ENCODE measurements at places on chromosomes 12 and 14.

- peak; percentile 9 for DNase-seq
Measured at GRCh38 chr12:102811110-102811737, 105.8 kb downstream of the PAH start.

DNA sequence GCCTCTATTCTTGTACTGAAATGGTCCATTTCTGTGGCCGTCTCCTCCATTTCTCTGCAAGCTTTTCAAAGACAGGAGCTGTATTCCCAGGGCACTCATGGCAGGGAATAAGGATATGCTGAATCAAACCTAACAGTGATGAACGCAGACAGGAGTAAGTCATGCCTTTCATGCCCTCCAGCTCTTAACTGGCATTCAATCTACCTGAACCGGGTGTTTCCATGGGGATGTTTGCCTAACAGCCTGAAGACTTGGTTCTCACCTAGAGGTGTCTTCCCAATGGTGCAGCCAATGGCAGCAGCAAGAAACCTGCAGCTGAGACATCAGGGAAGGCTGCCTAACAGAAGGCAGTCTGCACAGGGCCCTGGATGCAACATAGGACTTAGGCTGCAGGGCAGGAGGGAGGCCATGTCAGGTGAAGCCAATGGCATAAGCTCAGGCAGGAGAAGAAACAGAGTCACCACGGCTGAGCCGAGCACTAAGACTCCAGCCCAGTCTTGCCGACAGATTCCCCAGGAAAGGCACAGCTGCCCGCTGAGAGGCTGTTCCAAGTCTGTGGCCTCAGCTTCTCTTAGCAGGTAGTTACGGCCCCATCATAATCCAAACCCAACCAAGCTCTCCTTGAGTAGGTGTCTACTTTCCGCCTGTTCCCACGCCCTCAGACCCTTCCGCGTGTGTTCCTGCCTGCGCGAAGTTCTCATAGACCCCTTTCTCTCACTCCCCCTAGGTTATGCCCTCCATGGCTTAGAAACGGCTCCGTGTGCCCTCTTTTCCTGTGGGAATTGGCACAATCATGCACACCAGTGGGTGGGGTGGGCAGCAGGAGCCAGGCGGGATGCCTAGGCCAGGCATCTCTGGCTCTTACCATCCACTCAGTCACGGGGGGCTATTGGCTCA is 44.1 kb downstream of the VWF start:
- no peak for DNase-seq

GRCh38 chr12:51390891-51391282 is 319 bp downstream of the GALNT6 start:
- DNase-seq = no peak

DNA sequence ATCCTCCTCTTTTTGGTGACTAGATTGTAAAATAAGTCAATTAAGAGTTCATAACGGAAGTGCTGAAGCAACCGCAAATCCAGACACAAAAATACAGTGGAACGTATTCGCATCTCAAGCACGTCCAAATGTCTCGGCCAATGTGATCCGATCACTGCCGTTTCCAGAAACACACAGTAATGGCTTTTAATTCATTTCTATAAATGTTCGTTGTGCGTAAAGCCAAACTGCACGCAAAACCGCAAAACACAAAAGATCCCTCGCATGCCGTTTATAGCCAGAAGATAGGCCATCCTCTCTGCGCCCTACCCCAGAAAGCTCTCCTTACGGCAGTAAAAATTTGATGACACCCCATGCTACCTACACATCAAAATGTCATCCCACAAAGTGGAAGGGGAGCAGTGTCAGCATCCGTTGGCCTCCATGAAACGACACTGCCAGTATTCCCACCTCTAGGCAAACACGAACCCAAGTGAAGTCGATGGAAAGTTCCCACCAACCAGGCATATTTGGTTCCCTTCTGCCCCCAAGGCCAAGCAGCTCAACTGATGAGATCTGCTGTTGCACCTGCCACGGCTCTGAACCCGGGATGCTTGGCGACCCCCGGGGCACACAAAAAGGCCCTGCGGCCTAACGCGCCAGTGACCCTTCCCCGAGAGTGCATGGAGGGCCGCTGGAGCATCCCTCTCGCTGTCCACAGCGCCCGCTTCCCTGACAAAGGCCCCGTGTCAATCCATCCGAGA is 1.4 kb downstream of the HECTD4 start:
- no peak for DNase-seq

DNA sequence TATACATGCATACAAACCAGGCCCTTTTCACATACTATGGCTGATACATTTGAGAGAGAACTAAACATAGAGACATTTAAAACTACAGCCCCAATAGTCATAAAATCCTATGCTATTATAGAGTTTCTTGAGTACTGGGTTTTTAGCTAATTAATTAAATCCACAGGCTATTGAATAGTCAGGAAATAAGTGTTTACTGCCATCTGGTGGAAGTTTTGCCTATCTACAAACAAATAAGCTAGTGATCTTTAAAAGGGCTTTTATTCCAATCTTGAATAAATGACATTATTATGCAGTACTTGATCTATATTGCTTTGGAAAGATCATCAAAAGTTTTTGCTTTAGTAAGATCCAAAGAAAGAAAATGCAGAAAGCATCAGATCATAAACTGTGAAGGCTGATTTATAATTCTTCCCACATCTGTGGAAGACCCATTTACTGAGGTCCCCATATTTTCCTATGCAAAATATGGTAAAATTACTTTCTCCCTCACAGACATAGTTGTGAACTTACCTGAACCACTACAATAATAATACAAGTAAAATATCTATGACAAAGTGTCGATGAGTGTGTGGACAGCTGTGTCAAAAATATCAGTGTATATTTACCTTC is 131.3 kb downstream of the ITPR2 start:
- DNase-seq = peak; percentile 42

DNA sequence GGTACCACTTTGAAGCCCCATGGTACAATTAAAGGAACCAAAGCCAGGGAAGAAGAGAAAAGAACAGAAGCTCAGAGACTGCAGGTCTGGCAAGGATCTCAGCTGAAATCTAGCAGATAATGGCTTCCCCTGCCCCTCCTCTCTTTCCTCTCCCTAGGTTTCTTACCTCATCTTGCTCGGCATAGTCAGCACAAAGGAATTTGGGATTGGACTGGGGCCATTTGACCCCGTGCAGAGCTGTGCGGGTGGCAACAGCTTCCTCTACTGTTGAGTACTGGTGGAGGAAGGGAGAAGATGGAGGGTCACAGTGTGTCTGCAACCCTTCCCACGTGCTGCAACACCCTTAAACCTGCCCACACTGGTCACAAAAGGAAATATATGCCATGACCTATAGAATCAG is 4.7 kb upstream of the CDH24 start:
- no peak for DNase-seq

DNA sequence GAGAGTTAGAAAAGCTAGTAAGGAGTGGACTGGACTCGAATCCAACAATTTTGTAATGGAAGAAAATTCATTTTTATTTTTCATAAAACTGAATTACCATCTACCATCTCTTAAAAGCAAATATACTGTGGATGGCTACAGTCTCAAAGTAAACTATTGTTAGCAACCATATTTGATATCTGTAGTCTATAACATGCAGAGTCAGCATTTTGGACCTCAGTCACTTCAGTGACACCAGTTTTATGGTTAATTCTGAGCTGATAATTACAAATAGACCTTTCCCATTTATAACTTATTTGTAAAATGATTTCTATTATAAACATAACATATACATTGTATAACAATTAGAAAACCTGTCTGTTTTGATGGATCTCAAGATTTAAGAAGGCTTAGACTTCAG is 2.0 kb downstream of the KRAS start:
- no peak for DNase-seq

- peak; percentile 58 for DNase-seq
Measured at GRCh38 chr12:109777544-109777943, 55.7 kb downstream of the TRPV4 start.

GRCh38 chr12:46659824-46660223 is 166.0 kb downstream of the SLC38A4 start:
- DNase-seq = no peak

DNA sequence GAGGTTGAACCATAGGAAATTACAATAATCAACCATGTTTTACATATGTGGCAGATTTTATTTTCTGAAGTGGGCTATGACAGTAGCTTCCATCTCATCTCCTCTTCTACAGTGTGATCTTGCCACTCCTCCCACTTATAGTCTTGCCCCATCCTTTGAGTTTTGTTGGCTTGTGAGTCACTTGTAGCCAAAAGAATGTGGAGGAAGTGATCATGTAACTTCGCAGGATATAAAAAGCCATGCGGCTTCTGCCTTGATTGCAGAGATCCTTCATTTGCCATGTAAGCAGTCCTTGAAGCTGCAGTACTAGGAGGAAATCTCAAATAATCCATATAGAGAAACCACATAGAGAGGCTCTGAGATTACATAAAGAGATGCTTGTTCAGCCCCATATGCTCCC is 13.7 kb upstream of the ZNF84 start:
- no peak for DNase-seq

GRCh38 chr12:127648321-127648720 is 618.6 kb upstream of the TMEM132C start:
- DNase-seq = no peak

DNA sequence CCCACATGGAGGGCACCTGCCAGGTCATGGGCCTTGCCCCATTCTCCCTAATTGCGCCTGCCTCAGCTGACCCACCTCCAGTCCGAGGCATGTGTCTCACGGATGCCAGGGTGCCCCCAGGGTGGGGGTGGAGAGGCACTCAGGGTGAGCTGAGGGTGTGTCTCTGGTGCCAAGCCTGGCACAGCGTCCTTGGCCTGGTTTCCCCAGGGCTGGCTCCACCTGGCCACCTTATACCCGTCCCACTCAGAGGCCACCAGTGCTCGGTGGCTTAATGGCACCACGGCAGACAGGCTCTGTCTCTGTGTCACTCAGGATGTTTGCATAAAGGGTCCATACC is 33.6 kb upstream of the TDRD9 start:
- no peak for DNase-seq

DNA sequence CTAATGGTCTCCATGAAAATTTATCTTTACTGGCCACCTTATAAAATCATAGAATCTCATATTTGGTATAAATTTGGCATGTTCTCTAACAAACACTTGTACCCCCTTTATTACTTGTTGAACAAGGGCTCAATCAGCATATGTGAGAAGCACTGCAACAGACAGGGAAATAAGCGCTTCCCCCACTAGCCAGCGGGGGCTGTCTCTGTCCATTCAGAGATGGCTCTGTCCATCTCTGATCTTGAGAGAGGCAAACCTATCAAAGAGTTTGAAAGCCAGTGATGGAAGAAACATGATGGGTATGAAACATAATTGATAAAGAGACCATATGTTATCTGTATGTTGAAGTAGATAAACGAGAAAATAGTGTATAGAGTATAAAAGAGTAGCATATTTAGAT is 326.8 kb downstream of the PDZRN4 start:
- DNase-seq = no peak

- no peak for DNase-seq
Measured at GRCh38 chr12:104680070-104680469, 223.3 kb downstream of the CHST11 start.

- DNase-seq = no peak
Measured at GRCh38 chr14:102593061-102593824, 794 bp downstream of the RCOR1 start.

DNA sequence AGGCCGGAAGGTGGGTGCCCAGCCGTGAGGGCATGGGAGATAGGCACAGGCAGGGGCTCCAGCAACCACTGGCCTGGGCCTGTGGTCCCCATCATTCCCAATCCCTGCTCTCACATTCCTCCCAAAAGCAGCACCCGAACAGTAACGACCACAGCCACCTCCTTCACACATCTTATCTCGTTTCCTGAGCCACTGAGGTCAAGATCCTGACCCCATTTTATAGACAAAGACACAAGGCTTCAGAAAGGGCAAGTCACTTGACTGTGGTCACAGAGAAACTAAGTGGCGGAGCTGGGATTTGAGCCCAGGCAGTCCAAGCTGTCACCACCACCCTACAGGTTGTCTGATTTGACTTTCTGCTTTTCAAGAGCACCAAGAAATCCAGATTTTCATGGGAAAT is 38.9 kb downstream of the DTX1 start:
- DNase-seq = no peak

DNA sequence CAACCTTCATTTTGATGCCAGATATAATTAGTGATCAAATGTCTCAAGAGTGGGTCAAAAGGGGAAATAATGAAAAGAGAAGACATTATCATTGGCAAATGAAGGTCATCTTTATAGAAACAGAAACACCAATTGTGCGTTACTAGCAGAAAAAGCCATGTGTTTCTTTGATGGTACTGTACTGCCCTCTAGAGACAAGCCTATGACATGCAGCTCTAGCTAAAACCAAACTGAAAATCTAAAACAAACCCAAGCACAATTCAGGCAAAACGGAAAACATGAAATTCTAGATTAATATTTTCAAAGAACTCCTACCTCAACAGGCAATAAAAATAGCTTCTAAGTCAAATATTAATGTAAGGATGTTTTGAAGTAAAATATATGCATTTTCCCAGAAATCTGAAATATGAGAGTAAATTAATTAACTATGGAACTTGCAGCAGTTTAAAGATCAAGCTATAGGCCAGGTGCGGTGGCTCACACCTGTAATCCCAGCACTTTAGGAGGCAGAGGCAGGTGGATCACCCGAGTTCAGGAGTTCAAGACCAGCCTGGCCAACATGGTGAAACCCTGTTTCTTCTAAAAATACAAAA is 115.4 kb downstream of the KLHL28 start:
- DNase-seq = peak; percentile 82

GRCh38 chr12:4269279-4269991 is 4.1 kb upstream of the CCND2 start:
- no peak for DNase-seq

- DNase-seq = no peak
Measured at GRCh38 chr12:75560167-75560566, 48.8 kb upstream of the KRR1 start.
